ENCODE measurements at places on chromosomes 5 and 9.
A peak's percentile ranks its signal among the peaks of the same experiment; 100 is the strongest.

DNA sequence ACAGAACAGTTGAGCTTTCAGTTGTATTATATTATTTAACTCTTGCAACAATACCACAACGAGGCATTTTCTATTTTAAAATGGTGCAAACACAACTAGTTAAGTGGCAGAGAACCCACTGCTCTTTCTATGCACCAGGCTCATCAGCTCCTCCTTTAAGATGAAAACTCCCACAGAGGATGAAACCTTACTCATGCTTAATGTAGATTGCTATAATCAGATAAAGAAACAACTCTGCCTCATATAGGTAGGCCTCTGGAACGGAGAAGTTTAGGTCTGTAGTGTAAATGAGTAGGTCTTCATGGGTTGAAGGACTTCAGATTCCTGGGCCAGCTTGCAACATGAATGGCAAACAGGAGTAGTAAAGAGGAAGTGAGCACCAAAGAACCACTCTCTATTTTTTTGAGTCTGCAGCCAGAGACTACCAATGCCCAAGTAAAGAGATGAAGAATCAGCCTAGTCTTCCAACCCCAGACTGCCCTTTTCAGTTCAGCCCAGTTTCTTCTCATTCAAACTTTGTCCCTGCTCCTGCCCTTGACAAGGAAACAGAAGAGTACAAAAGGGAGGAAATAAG is 33.9 kb downstream of the HACD4 start:
- peak; percentile 2 for DNase-seq

- peak; percentile 66 for DNase-seq
Measured at GRCh38 chr9:127707766-127708165, 978 bp downstream of the CFAP157 start.

DNA sequence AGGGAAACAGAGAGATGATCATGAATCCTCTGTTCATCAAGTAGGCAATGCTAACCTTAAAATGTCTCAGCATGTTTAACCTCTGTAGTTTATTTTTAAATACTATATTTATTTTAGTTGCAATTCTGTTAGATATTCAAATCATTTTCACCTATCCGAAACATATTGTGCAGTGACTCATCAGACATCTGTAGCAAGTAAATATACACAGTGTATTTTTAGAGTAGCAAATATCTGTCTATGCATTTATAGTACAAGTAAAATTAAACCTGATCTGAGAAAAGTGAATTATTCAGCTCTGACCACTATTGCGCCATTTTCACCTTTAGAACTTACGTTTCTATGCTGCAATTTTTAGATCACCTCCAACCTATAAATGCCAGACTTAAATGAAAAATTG is 24.3 kb upstream of the TUSC1 start:
- DNase-seq, result no peak

DNA sequence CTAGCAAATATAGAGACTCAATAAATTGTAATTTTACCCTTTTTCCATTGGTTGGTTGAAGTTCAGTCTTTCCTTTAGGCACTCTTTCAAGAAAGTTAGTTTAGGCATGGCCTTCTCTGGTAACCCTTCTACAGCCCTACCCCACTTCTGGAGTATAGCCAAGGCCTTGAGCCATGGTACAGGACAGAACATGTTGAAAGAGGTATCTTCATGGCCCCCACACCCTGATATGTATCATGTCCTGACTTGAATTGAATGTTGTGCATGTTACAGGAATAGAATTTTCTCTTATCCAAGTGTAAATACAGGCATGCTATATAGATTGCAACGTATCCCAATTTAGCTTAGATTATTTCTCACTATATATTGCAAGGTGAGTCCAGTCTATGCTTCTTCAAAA is 175.6 kb downstream of the CD180 start:
- no peak for DNase-seq

DNA sequence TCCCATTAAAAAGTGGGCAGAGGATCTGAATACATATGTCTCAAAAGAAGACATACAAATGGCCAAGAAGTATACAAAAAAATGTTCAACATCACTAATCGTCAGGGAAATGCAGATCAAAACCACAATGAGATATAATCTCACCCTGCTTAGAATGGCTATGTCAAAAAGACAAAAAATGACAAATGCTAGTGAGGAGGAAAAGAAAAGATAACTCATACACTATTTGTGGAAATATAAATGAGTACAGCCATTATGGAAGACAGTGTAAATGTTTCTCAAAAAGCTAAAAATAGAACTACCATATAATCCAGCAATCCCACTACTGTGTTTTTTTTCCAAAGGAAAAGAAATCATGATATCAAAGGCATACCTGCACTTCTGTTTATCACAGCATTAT is 450.7 kb downstream of the EFNA5 start:
- DNase-seq, result no peak

DNA sequence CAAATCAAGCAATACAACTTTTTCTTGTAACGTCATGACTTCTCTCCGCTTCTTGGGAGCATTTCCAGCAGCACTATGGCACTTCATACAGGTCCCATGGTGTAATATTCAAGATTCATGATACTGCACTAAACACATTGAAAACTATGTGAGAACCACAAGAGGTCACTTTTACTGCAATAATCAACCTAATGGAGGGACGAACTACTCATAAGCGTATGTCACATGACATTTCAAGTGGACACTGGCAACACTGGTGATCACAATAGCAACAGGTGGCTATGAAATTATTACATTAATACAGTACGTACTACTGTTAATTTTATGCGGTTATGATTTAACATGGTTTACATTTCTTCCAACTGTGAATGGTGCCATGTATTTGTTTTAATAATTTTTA is 78.6 kb upstream of the TBC1D9B start:
- no peak for DNase-seq

- no peak for DNase-seq
Measured at GRCh38 chr5:78331523-78332080, 28.8 kb upstream of the SCAMP1 start.

DNA sequence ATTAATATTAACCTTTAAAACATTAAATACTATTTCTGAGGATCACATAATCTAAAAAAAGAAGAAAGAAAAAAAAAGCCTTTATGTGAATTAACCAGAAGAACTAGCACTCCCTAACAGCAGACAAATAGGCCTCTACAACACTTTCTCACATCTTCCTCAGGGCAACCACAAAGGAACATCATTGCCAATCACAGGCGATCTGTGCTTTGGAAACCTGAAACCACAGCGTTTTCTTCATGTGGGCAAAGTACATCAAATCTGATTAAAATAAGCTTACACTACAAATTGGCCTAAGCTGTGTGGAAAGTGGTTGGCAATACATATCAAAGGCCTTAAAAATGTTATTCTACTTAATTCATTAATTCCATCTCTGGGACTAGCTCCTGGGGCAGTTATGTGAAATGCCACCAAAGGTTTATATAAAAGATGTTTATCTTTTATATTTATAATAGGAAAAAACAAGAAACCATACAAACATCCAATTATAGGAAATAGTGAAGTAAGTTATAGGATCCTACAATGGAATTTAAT is 184.8 kb upstream of the TBCA start:
- no peak for DNase-seq

GRCh38 chr9:133155156-133155555 is 8.6 kb downstream of the GBGT1 start:
- no peak for DNase-seq

DNA sequence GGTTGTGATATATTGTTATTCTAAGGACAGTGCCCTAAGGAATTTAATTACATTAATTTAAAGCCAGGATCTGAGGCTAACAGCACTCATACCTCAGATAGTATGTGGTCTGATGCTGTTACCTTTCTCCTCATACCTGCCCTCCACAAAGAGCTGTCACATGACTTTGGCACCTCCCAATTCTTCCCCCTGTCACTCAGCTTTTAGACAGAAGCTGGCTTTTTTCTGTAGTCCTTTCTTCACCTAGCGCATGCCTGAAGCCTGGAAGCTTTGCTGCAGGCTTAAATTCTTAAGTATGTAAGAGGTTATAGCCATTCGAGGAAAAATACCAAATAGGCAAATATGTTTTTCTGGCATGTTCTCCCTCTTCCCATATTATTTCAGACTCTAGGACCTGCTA is 61.0 kb upstream of the ADAMTS19 start:
- DNase-seq, result no peak

GRCh38 chr9:94584555-94584954 is 9.1 kb downstream of the FBP2 start:
- peak; percentile 6 for DNase-seq

DNA sequence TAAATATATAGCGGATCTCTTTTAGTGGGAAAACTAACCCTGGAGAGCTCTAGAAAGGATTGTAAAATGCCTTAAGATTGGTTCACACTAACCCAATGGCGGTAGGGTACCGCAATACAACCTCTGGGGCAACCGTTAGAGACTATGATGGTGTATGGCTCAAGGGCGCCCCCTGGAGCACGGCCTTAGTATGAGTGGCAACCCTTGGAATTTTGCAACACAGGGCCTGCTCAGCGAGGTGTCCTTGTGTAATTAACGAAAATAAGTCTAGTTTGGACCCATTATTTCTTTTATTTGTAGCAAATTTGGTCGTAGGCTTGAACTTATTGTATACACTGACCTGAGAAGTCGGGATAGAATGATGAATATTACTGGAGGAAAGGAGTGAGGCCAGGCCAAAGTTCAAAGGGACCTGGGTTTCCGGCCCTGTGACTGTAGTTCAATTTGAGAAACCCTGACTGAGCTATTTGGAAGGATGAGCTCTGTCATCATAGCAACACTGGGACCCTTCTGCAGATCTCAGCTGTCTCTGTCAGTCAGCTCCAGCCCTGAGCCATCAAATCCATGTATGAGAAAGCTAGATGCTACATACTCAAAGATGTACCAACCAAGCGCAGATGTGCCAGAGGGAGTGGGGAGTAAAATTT is 54.8 kb downstream of the CAMK4 start:
- peak; percentile 88 for DNase-seq

GRCh38 chr5:62608529-62609511 is 30.2 kb downstream of the LRRC70 start:
- no peak for DNase-seq

GRCh38 chr9:134912126-134912840 is 5.4 kb downstream of the FCN1 start:
- no peak for DNase-seq

DNA sequence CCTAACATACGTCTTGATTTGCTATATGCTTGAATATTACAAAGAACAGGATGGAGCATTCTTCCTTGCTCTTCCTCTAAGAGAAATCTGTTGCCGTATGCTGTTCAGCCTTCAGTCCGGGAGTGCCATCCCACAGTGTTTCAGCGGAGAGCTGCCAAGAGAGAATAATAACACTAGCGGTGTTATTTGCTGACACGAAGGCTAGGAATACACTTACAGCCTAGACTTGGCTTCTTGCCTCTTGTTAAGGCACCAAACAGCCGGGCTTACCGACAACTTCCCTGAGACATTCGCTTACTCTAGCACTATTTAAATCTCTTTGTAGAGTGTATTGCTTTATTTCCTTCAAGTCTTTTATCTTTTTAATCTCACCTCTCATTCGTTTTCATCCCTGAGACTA is 31.4 kb downstream of the KCTD16 start:
- no peak for DNase-seq

DNA sequence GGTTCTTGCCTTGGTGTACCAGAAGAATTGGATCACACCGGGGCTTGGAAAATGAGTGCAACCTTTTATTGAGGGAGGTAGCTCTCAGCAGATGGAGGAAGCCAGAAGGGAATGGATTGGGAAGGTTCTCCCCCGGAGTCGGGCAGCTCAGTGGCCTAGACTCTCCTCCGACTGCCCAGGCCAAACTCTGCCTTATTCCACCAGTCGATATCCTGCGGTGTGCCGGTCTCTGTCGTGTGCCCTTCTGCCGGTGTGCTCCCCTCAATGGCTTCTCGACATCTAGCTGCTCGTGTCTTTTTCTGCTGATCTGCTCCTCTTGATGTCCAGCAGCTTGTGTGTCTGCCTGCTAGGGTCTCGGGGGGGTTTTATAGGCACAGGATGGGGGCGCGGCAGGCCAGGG is 87.4 kb upstream of the CCL21 start:
- DNase-seq, result no peak

DNA sequence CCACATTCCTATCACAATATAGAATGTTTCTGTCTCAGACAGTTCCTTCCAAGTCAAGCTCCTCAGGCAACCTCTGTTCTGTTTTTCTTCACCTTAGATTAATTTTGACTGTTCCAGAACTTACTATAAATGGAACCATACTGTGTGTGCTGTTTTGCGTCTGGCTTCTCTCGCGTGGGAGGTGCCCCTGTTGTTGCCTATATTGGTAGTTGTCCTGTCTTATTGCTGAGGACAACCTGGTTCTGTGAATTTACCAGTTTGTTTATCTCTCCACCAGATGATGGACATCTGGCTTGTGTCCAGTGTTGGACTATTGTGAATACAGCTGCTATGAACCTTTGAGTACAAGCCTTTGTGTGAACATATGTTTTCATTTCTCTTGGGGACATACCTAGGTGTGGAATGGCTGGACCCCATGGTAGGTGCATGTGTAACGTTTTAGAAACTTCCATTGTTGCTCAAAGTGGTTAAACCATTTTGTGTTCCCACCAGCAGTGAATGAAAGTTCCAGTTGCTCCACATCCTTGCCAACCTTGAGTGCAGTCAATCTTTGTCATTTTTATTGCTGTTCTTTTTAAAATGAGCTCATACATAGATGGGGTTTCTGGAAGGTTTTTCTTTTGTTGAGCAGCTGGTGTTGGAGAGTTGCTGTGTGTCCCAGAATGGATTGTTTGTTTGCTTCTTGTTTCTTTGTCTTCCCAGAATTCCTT is 18.1 kb downstream of the HMCN2 start:
- DNase-seq, result no peak

- DNase-seq, result no peak
Measured at GRCh38 chr5:95799191-95799835, 23.2 kb downstream of the GLRX start.

GRCh38 chr5:54018438-54018837 is 291.9 kb downstream of the ARL15 start:
- no peak for DNase-seq

GRCh38 chr9:5569409-5569808 is 59.1 kb downstream of the PDCD1LG2 start:
- no peak for DNase-seq

DNA sequence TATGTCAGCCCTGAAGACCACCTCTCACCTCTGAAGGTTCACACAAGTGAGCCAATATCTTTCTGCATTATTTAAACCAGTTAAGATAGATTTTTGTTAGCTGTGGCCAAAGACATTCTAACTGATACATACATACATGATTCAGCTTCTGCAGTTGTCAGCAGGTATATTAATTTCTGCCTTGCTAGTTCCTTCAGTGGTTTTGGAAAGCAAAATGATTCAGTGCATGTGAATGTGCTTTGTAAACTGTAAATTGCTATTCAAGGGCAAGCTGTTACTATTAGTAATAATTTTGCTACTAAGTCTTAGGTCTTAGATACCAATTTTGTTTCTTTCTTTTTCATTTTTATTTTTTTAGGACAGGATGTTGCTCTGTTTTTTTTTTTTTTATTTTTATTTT is 89.2 kb upstream of the ERBIN start:
- no peak for DNase-seq

GRCh38 chr9:123391946-123392345 is 35.9 kb downstream of the CRB2 start:
- DNase-seq, result no peak

- no peak for DNase-seq
Measured at GRCh38 chr5:33381243-33381642, 59.5 kb upstream of the TARS1 start.

- DNase-seq, result no peak
Measured at GRCh38 chr9:98428454-98428853, 173.0 kb upstream of the TBC1D2 start.

All from CD4-positive, alpha-beta T cell treated with Interleukin-15 for 4 hours (primary cell).